ENCODE measurements at places on chromosomes 12 and 14.

- H3K4me3 ChIP-seq, result peak overlapping the region; percentile 91
- no peak for DNase-seq
- H3K27me3 ChIP-seq, result no peaks in the 10 kb centered on the region
- H3K27ac ChIP-seq, result peak overlapping the region; percentile 57
These were observed 1.5 kb downstream of the CAPRIN2 start for GRCh38 chr12:30753233-30753632.

GRCh38 chr12:65937161-65937641 lies 112.9 kb downstream of the HMGA2 start:
- peaks cover 63% of the 10 kb centered on the region for H3K4me1 ChIP-seq
- DNase-seq, result no peak
- H3K36me3 ChIP-seq, result peaks cover 98% of the 10 kb centered on the region
- no peaks in the 10 kb centered on the region for H3K27me3 ChIP-seq
- no peak overlapping the region for H3K4me3 ChIP-seq

GRCh38 chr12:132921685-132922084 lies 34.3 kb upstream of the CHFR start:
- H3K36me3 ChIP-seq, result peaks cover 2% of the 10 kb centered on the region
- H3K4me3 ChIP-seq, result no peak overlapping the region
- no peak for DNase-seq
- H3K27me3 ChIP-seq, result no peaks in the 10 kb centered on the region

GRCh38 chr14:97976861-97977260 lies 1179.7 kb downstream of the VRK1 start:
- no peak overlapping the region for H3K4me3 ChIP-seq
- no peak for DNase-seq
- no peaks in the 10 kb centered on the region for H3K36me3 ChIP-seq
- no peaks in the 10 kb centered on the region for H3K27me3 ChIP-seq

DNA sequence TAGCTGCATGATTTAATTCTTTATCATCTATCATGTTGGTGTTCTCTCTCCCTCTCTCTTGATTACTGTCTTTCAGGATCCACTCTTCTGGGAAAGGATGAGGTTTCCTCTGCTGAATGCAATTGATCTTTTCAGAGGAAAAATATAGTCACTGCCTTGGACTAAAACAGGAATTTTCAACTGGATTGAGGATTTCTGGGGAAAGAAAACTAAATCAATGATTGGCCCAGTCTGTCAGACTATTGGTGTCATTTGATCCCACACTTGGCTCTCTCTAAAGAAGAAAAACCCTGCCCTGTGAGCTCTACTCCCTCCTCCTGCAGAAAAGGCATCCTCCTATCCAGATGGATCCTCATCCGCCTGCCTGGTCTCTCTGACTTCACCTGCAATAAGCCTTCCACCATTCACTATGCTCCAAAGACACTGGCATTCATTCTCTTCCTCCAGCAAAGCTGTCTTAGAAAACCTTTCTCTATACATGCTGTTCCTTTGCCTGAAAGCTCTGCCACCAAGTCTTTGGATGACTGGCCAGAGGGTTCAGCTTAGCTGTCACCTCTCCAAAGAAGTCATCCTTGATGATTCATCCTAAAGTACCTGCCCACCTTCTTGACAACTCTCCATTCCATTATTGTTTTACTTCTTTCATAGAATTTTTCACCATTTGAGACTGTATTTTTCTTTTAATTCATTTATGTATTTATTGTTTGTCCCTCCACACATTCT lies 127.7 kb upstream of the CAND1 start:
- no peak overlapping the region for H3K4me3 ChIP-seq
- no peak overlapping the region for H3K27ac ChIP-seq
- H3K4me1 ChIP-seq, result peaks cover 10% of the 10 kb centered on the region
- DNase-seq, result no peak
- no peaks in the 10 kb centered on the region for H3K27me3 ChIP-seq

GRCh38 chr14:96080571-96080970 lies 41.4 kb downstream of the C14orf132 start:
- H3K4me1 ChIP-seq, result peaks cover 4% of the 10 kb centered on the region
- no peaks in the 10 kb centered on the region for H3K36me3 ChIP-seq
- DNase-seq, result peak; percentile 35
- H3K27ac ChIP-seq, result no peak overlapping the region
- peaks cover 12% of the 10 kb centered on the region for H3K27me3 ChIP-seq

DNA sequence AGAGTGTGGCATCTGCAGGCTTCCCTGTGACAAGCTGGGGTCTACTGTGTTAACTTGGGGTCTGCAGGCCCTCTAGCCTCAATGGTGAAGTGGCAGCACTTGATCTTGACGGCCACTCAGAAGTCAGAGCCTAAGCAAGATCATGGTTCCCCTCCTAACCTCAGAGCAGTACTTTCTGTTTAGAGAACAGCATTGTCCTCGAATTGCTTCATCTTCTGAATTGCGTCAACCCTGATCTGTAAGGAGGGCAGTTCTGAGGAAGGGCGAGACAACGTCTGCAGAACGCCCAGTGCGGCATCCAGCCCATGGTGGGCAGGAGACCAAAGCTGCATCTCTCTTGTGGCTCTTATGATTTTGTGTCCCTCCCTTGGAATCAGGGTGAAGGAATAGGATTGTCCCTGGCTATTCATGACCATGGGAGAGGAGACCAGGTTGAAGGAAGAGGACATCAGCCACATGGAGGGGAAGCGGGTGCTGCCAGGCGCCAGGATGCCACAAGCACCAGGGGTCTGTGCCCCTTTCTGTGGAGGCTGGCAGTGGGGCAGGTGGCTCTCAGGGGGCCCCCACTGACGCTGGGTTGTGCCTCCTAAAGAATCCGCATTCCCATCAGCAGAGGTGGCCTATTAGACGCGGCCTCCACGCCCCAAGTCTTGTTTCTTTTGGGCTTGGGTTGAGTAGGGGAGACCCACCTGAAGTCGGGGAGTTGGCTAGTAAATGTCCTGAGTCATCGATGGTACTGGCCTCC lies 2.2 kb downstream of the SERPINA9 start:
- H3K36me3 ChIP-seq, result no peaks in the 10 kb centered on the region
- no peak overlapping the region for H3K4me3 ChIP-seq
- H3K4me1 ChIP-seq, result no peaks in the 10 kb centered on the region
- H3K27me3 ChIP-seq, result no peaks in the 10 kb centered on the region
- H3K27ac ChIP-seq, result no peak overlapping the region
- DNase-seq, result peak; percentile 51

GRCh38 chr12:95173392-95174251 lies 43.6 kb downstream of the FGD6 start:
- peaks cover 56% of the 10 kb centered on the region for H3K36me3 ChIP-seq
- H3K4me1 ChIP-seq, result peaks cover 32% of the 10 kb centered on the region
- H3K27me3 ChIP-seq, result no peaks in the 10 kb centered on the region
- DNase-seq, result peak; percentile 66
- peak overlapping the region; percentile 10 for H3K27ac ChIP-seq

- H3K4me1 ChIP-seq, result peaks cover 24% of the 10 kb centered on the region
- no peak for DNase-seq
- H3K27me3 ChIP-seq, result no peaks in the 10 kb centered on the region
- no peaks in the 10 kb centered on the region for H3K36me3 ChIP-seq
These were observed 8.3 kb upstream of the PLEK2 start for GRCh38 chr14:67420102-67420739.

GRCh38 chr12:117718141-117718540 lies 250.6 kb downstream of the KSR2 start:
- no peak overlapping the region for H3K4me3 ChIP-seq
- no peaks in the 10 kb centered on the region for H3K36me3 ChIP-seq
- no peak overlapping the region for H3K27ac ChIP-seq
- no peaks in the 10 kb centered on the region for H3K4me1 ChIP-seq

DNA sequence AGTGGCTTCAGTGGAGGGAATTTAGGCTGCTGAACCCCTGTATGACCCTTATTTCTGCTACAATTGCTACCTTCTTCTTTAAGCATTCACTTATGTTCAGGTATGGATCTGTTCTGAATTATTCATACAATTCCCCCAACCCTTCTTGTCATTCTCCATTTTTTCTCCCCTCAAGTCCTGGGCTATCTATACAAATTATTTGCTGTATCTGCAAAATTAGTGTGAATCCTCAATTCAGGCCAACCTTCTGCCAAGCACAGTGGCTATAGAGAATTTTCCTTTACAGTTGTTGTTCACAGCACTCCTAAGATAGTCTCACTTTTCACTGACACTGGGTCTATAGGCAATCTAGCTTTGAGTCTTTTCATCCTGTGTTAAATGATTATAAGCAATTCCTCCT lies 119.2 kb upstream of the CNTN1 start:
- H3K4me3 ChIP-seq, result no peak overlapping the region
- H3K27ac ChIP-seq, result no peak overlapping the region
- DNase-seq, result no peak
- no peaks in the 10 kb centered on the region for H3K4me1 ChIP-seq
- H3K27me3 ChIP-seq, result no peaks in the 10 kb centered on the region

- no peak for DNase-seq
- no peaks in the 10 kb centered on the region for H3K27me3 ChIP-seq
- peaks cover 2% of the 10 kb centered on the region for H3K36me3 ChIP-seq
- H3K4me1 ChIP-seq, result no peaks in the 10 kb centered on the region
These were observed 25.7 kb downstream of the JKAMP start for GRCh38 chr14:59510001-59510400.

- no peaks in the 10 kb centered on the region for H3K36me3 ChIP-seq
- peaks cover 44% of the 10 kb centered on the region for H3K4me1 ChIP-seq
- peak; percentile 44 for DNase-seq
These were observed 286.2 kb downstream of the CACNA1C start for GRCh38 chr12:2338991-2339431.
